ENCODE measurements at places on chromosomes 6 and 20.

GRCh38 chr6:31776989-31777666 is at the start of gene VWA7:
TSS of gene VWA7 (minus strand) at chr6:31777328. CDS start at chr6:31776779, 549 bp downstream.
- no peak for DNase-seq

- DNase-seq: no peak
Measured at GRCh38 chr20:20333866-20334265, 34.0 kb upstream of the INSM1 start.

- DNase-seq: no peak
Measured at GRCh38 chr6:115717062-115717461, 343.6 kb downstream of the FRK start.

DNA sequence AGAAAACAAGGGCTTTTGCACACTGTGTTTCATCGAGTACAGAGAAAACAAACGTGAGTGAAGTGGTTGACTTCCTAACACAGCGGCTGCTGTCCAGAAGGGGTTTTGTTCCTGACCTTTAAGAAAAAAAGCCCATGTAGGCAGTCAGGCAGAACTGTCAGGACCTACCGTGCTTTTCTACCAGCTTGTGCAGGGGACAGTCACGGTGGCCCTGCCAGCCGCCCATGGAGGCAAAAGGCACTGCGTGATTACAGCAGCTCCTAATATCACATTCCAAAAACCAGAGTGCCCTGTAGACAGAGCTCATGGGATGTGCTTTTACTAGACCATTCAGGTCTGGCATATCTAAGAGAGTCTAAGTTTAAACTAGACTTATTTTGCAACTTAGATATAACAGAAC is 12.2 kb downstream of the TNFAIP3 start:
- DNase-seq: no peak

- no peak for DNase-seq
Measured at GRCh38 chr6:110885526-110885925, 10.9 kb downstream of the AMD1 start.

GRCh38 chr6:151675746-151676459 is 131.6 kb upstream of the ESR1 start:
- DNase-seq: peak; percentile 31

DNA sequence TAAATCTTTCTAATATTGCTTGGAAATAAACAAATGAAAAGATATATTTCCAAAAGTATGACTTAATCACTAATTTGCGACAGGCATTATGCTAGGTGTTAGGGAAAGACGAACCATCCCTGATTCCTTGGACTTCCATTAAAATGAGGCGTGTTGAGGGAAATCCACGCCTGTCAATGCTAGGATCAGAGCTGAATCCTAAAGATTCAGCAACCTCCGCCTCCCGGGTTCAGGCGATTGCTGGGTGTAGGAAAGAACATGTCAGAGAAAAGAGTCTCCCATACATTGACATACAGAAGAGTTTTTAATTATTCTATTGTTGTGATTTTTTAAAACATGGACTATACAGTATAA is 16.8 kb upstream of the PRSS16 start:
- no peak for DNase-seq

- no peak for DNase-seq
Measured at GRCh38 chr6:3175715-3176402, 18.5 kb upstream of the TUBB2A start.

GRCh38 chr20:8470156-8470555 is 338.1 kb downstream of the PLCB1 start:
- DNase-seq: no peak

- no peak for DNase-seq
Measured at GRCh38 chr20:44284032-44284431, 27.0 kb downstream of the FITM2 start.

- no peak for DNase-seq
Measured at GRCh38 chr20:10259166-10259565, 40.5 kb downstream of the SNAP25 start.

DNA sequence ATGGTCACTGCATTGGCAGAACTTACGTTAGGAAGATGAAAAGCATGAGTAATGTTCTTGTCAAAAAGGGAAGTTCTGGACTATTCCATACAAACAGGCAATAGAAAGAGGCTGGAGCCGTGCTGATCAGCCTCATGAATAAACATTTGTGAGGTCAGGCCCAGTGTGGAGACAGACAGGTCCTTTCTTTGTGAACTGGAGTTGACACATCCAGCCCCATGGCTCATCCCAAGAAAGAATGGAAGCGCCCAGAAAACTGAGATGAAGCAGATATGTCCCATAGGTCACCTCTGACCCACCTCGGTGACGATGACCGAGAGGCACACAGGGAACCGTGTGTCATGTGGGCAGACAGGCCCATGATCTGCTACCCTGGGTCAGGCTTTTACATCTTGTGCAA is 276.0 kb upstream of the SGK1 start:
- no peak for DNase-seq

DNA sequence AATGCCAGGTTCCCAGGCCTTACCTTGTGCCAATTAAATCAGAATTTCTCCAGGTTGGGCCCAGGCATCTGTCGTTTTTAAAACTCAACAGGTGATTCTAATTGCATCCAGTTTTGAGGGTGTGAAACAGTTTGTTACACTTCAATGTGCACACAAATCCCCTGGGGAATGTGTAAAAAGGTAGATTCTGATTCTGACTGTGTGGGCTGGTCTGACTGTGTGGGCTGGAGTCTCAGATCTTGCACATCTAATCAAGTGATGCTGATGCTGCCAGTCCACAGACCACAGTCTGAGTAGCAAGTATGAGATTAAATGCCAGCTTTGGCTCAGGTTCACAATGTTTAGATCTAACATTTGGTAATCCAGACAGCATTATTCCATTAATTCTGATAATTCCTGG is 12.5 kb upstream of the ETV7 start:
- no peak for DNase-seq

GRCh38 chr20:45426320-45427016 is 10.5 kb downstream of the PIGT start:
- DNase-seq: no peak

DNA sequence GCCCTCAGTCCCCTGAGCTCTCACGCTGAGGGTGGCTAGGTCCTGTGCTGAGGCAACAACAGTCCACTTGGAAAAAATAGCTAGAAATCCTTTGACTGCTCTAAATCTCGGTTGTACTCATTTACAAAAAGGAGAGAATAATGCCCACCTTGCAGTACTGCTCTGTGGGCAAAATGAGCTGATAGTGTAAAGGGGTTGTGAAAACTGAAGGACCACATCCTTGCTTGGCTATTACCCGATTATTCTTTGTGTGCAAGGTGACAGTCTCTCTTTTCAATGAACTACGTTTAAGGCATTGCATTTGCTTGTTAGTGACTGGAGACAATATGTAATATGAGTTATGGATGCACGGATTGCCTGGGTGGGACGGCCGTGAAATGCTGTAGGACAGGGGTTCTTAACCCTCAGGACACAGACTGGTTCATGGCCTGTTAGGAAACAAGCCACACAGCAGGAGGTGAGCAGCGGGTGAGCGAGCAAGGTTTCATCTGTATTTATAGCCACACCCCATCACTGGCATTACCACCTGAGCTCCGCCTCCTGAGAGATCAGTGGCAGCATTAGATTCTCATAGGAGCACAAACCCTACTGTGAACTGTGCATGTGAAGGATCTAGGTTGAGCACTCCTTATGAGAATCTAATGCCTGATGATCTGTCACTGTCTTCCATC is 14.6 kb downstream of the SAMD3 start:
- no peak for DNase-seq
